GM23248 (cell line): ENCODE measurements at places on chromosomes 1 and 21. TPM values are rescaled to one million over a fixed set of nuclear protein-coding genes. Genes with fewer than 3 reads are reported as not detected.

Gene KCNE2
- 0.23 and 0.33 TPM in 2 replicates for polyA plus RNA-seq

Gene LCE1E
- not detected in 2 replicates for polyA plus RNA-seq

Gene NFASC
- polyA plus RNA-seq = 44.5 and 46.3 TPM in 2 replicates

Gene SFPQ
- polyA plus RNA-seq = 52.3 and 60.5 TPM in 2 replicates

Gene FOXD2
- 0.15 and 0.20 TPM in 2 replicates for polyA plus RNA-seq

Gene ZNF648
- not detected in 2 replicates for polyA plus RNA-seq

Gene KAZN
- 7.2 TPM in 2 replicates for polyA plus RNA-seq

Gene GON4L
- 24.9 and 30.3 TPM in 2 replicates for polyA plus RNA-seq

Gene SYT14
- 0.44 and 0.55 TPM in 2 replicates for polyA plus RNA-seq

Gene PNRC2
- 67.4 and 71.2 TPM in 2 replicates for polyA plus RNA-seq

Gene NR5A2
- polyA plus RNA-seq = 0.06 TPM in 1 of 2 replicates, not detected in the other

Gene CFAP57
- 0.32 and 0.35 TPM in 2 replicates for polyA plus RNA-seq

Gene SCP2
- polyA plus RNA-seq = 257 and 265 TPM in 2 replicates

- DNase-seq = peak; percentile 96
Measured at GRCh38 chr1:14880456-14881316, 272.9 kb upstream of the TMEM51 start.

DNA sequence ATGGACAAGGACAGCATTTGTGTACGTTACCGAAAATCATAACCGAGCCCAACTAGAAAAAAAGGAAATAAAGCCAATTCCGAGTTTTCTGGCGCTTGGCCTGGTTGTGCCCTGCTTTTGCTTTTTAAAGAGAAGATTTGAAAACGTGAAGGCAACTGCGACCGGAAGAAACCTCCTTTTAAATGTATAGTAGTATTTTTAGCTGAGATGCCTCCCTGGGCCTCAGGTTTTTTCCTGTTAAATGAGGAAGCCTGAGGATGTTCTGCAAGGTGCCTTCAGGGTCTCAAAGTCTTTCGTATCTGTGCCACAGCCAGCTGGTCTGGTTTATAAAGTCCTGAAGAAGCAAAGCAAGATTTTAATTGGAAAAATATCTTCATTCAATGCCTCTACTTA is 371 bp upstream of the ODF2L start:
- DNase-seq = no peak

- no peak for DNase-seq
Measured at GRCh38 chr1:173893611-173894010, 23.5 kb downstream of the SERPINC1 start.

DNA sequence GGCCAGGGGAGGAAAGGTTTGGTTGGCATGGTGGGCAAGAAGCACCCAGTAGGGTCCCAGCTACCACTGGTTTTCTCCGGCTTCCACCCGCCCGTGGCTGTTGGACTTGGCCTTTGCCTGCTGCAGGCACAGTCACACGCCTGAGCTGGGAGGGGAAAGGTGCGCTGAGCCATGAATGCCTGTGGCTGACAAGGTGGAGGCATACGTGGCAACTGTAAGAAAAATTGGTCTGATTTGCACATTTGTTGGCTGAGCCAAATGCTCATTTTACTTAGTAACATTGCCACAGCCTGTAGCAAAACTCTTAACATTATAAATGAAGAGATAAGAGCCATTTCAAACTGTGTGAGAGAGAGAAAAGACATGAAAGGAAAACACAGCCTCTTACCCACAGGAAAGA is 191.6 kb downstream of the PTPRC start:
- no peak for DNase-seq

GRCh38 chr1:114232691-114233090 is 79.0 kb upstream of the SYT6 start:
- DNase-seq = no peak

GRCh38 chr1:150999926-151000325 is 6.8 kb downstream of the MINDY1 start:
- DNase-seq = no peak

DNA sequence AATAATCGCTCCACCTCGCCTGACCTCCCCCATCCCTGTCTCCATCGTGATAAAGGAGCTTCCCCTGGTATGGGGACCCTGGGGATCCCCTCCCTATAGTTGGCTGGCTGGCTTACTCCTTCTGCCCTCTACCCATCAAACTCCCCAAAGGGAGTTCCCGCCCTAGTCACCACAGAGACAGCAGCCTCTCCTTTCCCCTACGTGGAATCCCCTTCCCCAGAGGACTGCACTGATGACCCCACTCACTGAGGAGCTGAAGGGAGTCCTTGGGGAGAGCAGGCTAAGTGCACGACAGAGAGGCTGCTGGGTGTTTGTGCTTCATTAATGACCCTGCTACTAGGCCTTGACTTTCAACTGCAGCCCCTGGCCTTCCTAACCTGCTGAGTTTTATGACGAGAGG is 1.9 kb downstream of the CADM3 start:
- no peak for DNase-seq

- DNase-seq = no peak
Measured at GRCh38 chr1:212589446-212589845, 19.1 kb upstream of the ATF3 start.

GRCh38 chr21:20040768-20041167 is 957.4 kb upstream of the NCAM2 start:
- DNase-seq = no peak

GRCh38 chr1:167720965-167721616 is 691 bp upstream of the MPZL1 start:
- peak; percentile 80 for DNase-seq

- peak; percentile 20 for DNase-seq
Measured at GRCh38 chr1:112446411-112446810, 50.4 kb downstream of the CTTNBP2NL start.

- peak; percentile 49 for DNase-seq
Measured at GRCh38 chr1:156319664-156320063, 18.4 kb downstream of the CCT3 start.

GRCh38 chr21:46475296-46475695 is 16.6 kb downstream of the DIP2A start:
- DNase-seq = peak; percentile 27

- peak; percentile 10 for DNase-seq
Measured at GRCh38 chr1:12336413-12336812, 106.6 kb downstream of the VPS13D start.

DNA sequence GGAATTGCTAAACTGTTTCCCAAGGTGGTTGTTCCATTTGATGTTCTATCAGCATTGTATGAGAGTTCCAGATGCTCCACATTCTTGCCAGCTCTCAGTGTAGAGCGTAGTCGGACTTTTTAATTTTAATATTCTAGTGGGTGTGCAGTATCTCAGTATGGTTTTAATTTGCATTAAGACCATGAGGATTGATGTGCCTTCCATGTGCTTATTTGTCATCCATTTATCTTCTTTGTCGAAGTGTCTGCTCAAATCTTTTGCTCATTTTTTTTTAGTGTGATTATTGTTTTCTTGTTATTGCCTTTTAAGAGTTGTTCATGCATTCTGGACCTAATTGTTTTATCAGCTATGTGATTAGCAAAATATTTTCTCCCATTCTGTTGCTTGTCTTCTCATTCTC is 13.8 kb upstream of the GUCA2B start:
- DNase-seq = no peak

GRCh38 chr21:39611551-39612190 is 1.1 kb upstream of the B3GALT5 start:
- no peak for DNase-seq

DNA sequence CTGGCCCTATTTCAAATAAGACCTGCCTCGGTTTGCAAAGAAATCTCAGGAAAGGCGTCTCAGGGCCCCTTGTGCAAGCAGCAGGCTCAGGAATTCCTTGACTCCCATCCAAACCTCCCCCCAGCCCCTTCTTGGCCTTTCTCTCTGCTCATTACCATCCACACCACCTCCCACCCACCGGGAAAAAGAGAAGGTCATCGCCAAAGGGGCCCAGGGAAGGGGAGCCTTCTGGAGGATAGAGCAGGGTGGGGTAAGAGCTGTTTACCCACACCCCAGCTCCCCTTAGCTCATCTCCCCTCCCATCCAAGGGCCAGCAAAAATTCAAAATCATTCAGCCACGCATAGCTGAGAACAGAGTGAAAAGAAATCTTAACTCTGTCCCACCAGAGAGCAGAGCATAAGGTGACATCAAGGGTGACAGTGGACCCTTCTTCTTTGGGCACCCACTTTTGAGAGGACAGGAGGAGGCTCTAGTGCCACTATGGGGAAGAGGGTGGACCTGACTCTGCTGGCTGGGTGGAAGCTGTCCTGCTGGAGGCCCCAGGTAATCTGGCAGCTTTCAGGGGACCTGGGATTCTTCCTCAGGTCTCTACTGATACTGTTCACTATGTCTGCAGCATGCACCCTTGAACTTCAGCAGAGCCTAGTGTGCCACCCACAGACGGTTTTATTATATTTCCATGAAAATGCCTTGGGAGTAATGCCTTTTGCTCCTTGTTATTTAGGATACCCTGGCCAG is 3.9 kb upstream of the WNT2B start:
- DNase-seq = no peak

- no peak for DNase-seq
Measured at GRCh38 chr1:19654886-19655717, 9.6 kb upstream of the HTR6 start.

DNA sequence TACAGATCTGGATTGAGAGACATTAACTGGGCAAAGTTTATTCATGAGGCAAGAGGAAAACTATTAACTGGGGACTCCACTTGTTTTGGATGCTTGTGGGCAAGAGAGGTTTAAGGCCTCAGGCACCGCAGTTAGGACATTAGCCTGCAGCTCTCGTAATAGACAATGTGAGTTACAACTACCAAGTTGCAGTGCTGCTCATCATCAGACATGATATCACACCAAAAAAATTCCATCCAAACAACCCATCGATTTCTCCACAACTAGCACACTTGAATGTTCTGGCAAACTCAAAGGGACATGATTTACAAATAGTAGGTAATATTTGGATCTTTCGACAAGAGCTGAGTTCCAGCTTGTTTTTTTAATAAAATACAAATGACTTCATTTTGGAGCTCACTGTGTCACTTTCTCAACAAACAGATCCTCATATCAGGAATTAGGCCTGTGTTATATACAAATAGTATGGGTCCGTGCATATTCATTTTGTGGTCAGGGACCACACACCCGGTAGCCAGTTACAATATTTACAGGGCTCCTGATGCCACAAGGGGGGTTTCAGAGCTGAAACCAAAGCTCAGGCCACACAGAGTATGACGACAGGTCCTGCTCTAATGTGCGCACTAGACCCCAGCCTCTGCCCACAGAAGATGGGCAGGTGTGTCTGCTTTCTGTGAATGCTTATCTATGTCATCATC is 128.0 kb downstream of the TGFBR3 start:
- peak; percentile 91 for DNase-seq

DNA sequence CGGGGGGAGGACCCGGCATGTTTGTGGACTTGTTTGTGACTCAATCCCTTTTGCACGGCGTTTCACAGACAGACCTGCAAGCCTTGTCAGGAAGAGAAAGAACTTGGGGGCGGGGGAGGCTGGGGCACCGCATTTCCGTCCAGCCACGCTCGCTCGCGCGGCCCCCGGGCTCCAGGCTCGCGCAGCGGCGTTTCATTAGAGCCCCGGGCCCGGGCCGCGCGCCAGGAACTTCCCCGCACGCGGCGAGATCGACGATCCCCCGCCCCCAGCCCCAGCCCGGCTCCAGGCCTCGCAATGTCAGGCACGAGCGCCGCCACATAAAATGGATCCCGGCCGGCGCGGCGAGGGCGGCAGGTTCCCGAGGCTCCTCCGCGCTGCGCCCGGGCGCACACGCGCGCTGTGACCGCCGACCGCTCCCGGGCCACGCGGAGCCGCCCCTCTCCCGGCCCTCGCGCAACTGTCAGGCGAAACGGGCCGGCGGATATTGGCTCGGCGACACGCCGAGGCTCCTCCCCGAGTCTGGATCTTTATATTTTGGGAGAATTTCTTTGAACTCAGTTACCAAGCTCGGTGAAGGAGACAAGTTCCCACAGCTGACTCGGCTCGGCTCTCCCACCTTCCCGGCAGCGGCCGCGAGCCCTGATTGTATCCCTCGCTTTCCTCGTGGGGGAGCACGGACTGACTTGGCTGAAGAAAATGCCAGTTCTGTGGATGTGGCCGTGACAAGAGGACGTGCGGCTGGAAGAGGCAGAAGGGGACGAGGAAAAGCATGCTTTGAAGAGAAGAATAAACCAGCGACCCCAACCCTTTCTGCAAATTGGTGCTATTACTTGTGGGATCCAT is at the start of gene KIF26B:
Gene KIF26B (plus strand): TSS at position 557 of the 843 bp plus-strand sequence. CDS start 440 bp downstream, outside the sequence.
- DNase-seq = peak; percentile 76

DNA sequence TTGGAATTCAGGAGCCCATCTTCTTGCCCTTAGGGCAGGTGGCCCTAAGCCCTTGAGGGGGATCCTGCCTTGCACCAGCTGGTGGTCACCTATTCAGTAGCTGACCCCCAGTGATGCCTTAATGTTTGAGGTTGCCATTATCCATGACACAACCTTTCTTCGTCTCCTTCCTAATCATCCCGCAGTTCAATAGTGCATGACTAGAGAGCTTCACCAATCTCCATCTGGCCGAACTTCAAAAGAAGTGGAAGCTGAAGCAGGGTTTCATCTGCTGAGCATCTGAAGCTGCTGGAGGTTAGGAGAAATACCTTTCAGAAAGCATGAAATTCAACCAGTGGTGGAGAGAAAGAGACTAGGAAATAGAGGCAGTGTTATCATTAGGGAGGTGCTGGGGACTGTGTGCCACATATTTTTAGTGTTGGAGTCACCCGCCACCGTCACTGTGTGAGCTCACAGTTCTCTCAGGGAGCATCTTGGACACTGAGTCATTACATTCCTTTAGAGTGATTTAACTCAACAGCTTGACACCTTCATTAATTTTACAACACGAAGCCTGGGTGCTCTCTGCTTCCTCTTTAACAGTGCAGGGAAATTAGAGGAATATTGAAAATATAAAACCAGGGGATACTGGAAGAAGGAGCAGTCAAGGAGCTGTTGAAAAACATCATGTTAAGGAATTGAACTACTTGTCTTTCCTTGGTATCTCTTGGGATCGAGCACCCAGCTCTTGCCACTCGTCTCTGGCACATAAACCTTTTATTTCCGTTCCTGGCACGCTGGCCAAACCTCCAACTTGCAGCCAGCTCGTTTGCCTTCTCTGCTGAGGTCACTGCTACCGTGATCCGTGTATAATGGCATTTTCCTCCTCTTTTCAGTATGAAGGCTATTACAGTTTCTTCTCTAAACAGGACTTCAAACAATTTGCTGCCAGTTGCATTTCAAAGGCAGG is 53.6 kb downstream of the PEX14 start:
- peak; percentile 96 for DNase-seq

DNA sequence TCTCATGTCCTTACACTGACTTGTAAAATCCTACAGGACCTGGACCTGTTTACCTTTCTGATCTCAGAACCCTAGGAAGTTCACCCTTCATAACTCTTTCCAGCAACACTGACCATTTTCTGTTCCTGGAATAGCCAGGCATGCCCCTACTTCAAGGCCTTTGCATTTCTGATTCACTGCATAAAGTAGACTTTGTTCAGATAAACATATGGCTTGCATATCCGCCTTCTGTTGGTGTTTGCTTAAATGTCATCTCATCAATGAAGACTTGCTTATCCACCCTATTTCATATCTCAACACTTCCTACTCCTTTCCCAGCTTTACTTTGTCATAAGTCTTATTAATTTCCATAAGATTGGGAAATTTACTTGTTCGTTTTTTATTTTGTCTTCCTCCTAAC is 57.4 kb downstream of the HSPA13 start:
- no peak for DNase-seq

- peak; percentile 96 for DNase-seq
Measured at GRCh38 chr1:161733526-161733925, 12.2 kb downstream of the FCRLB start.
